ENCODE measurements at places on chromosomes 2 and 18.
A peak's percentile ranks its signal among the peaks of the same experiment; 100 is the strongest.

- DNase-seq, result peak; percentile 22
Observed at GRCh38 chr2:30110773-30111172, 36.0 kb upstream of the YPEL5 start.

- no peak for DNase-seq
Observed at GRCh38 chr2:239597216-239597615, 196.4 kb upstream of the HDAC4 start.

GRCh38 chr18:22828171-22828570 lies 105.0 kb upstream of the RBBP8 start:
- DNase-seq, result no peak

GRCh38 chr2:195410074-195410671 lies 246.9 kb upstream of the SLC39A10 start:
- DNase-seq, result no peak

DNA sequence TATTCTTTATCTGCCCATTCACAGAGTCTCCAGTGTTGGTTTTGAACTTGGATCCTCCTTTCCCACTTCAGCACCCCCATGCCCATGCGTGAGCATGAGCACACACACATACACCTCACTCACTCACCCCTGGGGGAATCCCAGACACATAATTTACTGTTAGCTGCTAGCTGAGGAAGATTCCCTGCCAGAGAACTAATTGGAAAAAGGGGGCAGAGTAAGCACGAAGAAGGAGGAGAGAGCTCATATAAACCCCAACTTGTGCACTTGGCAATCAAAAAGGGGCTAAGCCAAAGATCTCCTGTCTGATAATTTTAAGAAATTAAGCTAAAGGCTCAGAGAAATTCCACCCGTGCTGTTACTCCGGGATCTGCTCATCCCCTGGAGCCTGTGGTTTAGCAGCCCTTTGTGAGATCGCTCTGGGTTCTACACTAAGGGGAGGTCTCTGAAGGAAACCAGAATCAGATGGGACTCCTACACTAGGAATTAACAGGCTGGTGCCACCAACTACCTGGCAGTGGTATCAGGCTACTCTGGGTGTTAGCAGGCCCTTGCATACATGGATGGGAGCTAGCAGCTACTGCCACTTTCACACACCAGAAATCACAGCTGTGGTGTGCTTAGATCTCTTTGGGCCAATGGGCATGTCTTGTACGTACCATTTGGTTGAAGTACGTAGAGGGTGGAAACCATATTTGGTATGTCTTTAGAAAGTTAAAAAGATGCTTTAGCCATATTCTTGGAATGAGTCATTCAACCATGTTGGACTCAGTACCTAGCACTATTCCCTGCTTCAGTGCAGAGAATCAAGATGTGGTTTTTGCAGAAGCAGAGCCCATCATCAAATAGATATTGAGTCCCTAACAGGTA lies 95.6 kb upstream of the SLC14A2 start:
- peak; percentile 60 for DNase-seq

GRCh38 chr2:122868646-122869275 lies 1113.3 kb downstream of the TSN start:
- DNase-seq, result no peak

GRCh38 chr2:74001121-74001520 lies 16.4 kb downstream of the TET3 start:
- no peak for DNase-seq

- peak; percentile 85 for DNase-seq
Observed at GRCh38 chr2:55156326-55156725, 75.8 kb downstream of the CLHC1 start.

DNA sequence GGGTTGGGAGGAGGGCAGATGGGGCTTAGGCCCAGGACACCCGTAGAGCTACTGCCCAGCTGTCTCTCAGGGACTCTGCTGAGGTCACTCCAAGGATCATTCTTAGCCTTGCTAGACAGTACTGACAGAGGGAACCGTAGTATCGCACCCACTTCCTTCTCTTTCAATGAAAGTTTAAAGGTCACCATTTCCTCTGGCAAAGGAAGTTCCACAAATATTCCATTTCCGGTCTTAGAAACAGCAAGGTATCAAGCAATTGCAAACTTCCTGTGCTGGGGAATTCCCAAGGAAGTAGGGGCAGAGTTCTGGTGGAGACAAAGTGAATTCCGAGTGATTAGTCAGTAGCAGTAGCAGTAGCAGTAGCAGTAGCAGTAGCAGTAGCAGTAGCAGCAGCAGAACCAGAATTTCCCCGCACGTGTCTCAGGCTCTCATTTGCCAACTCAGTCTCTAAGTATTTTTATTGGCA lies 24.7 kb downstream of the IL1B start:
- DNase-seq, result peak; percentile 85

- DNase-seq, result peak; percentile 100
Observed at GRCh38 chr2:55843096-55843993, 80.2 kb downstream of the EFEMP1 start.

- DNase-seq, result peak; percentile 83
Observed at GRCh38 chr2:226963528-226963927, 127.7 kb downstream of the RHBDD1 start.

- DNase-seq, result peak; percentile 85
Observed at GRCh38 chr2:203683932-203684556, 22.4 kb upstream of the CD28 start.

- DNase-seq, result no peak
Observed at GRCh38 chr2:27174638-27175037, 25.8 kb downstream of the TCF23 start.

DNA sequence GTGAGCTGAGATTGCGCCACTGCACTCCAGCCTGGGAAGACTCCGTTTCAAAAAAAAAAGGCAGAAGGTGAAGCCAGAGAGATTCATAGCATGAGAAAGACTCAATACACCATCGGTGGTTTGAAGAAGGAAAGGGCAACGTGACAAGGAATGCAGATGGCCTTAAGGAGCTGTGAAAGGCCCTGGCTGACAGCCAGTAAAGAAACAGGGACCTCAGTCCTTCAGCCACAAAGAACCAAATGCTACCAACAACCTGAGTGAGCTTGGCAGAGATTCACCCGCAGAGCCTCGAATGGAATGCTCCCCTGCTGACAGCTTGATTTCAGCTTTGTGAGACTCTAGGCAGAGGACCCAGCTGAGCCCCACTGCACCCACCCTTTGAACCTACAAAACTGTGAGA lies 154.9 kb upstream of the NDUFV2 start:
- DNase-seq, result peak; percentile 79

DNA sequence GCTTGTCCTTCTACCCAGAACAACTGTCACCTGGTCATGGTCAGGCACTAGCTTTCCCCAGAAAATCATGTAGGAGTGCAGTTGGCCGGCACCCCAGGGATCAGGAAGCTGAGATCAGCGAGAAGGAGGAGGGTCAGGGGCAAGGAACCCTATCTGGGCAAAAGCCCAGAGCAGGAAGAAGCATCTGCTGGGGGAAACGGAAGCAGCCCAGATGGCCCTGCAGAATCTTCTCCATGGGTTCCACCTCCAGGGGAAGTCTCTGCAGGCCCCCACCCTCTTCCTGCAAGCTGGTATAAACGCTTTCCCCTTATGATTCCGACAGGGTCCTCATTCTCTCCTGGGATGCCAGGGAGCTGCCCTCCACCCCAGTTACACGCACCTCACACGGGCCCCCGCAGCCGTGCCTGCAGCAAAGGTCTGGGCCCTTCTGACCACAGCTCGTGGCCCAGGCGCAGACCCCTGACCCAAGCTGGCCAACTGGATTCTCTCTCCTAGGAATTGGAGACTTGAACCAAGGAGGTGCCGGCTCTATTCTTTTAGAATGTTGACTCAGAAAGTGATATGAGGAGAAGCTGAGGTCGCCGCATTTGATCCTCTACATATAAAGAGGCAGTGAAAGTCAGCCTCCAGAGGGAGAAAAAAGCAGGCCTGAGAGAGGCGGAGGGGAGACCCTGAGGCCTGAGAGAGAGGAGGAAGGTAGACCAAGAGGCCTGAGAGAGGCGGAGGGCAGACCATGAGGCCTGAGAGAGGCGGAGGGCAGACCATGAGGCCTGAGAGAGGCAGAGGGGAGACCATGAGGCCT lies 71.0 kb downstream of the STPG4 start:
- DNase-seq, result no peak

Data from AG10803 (cell line).